ENCODE measurements at places on chromosomes 7 and 10.

DNA sequence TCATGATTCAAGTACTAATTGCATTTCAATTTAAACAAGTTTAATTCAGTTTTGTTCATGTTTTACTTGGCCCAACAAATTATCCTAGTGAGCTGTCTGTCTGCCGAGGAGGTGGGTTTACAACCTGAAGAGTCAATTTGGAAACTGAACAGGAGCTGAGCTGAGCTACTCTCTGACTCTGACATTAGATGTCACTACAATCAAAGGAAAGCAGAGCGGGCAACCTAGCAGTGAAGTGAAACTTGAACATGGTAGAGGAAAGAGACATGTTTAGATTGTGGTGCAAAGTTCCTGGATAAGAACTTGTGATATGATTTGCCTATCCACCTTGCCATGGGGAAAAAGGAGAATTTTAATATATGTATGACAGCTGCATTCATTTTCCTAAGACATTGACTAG is 9.6 kb upstream of the AGR3 start:
- DNase-seq, result peak; percentile 57

GRCh38 chr7:98681951-98682350 is 64.9 kb downstream of the NPTX2 start:
- DNase-seq, result no peak

DNA sequence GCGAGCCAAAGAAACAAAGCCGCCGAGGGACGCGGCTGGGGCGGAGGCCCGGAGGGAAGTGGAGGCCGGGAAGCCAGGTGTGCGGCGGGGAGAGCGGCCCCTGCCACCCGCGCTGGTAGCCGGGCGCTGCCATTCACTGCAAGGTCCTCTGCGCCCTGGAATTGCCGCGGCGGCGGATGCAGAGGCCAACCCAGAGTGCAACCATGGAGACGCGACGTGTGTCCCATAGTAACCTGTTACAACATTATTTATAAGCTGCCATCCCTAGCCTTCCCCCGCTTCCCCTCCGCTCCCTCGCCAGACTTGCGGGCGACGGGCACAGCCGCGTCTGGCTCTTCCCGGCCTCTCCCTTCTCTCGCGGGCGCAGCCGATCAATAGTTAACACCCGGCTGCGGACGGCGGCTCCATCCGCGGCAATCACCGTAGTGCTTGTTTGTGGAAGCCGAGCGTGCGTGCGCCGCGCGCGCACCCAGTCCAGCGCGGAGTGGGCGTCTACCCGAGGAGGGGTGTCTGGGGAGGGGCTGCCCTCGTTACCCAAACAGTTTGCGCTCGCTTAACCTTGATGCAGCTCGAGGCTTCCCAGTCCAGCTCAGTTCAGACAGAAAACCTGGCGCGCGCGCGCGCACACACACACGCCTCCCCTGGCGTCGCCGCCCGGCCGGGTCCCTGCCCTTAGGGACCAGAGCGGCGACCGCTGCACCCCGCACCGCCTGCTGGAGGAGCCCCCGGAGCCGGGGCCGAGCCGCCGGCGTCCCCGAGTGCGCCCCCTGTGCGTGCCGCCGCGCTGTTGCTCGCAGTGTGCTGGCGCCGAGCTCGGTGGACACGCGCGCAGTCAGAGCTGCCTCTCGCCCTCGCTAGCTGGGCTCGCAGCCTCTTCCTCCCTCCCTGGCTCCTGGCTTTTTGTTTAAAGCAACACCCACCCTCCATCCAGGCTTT is 165.4 kb upstream of the DPP6 start:
- peak; percentile 10 for DNase-seq

GRCh38 chr7:117489911-117490310 is 10.1 kb downstream of the CFTR start:
- no peak for DNase-seq

- no peak for DNase-seq
Measured at GRCh38 chr7:73354821-73355220, 26.9 kb downstream of the FKBP6 start.

- DNase-seq, result peak; percentile 26
Measured at GRCh38 chr10:70169649-70170364, 507 bp downstream of the SAR1A start.
